Fibroblast of skin of scalp (primary cell): ENCODE measurements at places on chromosomes 2 and 18.

GRCh38 chr2:9336576-9337314 is 86.6 kb downstream of the ITGB1BP1 start:
- DNase-seq: peak; percentile 79

DNA sequence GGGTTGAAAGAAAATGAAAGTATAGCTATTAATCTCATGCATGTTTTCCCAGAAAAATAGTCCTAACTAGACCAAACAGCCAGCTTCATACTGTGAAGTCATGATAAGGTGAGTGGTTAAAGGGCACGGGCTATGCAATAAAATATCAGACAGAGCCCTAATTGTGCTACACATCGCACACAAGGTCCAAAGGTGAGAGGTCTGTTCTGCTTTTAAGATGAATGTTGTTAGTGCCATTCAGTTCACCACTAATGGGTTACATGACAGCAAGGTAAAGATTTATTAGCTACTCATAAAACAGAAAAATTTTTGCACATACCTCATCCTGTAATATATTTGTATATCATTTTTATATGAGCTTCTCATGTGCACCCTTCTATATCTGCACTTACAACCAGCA is 105.0 kb upstream of the STK17B start:
- no peak for DNase-seq

GRCh38 chr2:40371525-40372282 is 80.2 kb downstream of the SLC8A1 start:
- DNase-seq: peak; percentile 83

DNA sequence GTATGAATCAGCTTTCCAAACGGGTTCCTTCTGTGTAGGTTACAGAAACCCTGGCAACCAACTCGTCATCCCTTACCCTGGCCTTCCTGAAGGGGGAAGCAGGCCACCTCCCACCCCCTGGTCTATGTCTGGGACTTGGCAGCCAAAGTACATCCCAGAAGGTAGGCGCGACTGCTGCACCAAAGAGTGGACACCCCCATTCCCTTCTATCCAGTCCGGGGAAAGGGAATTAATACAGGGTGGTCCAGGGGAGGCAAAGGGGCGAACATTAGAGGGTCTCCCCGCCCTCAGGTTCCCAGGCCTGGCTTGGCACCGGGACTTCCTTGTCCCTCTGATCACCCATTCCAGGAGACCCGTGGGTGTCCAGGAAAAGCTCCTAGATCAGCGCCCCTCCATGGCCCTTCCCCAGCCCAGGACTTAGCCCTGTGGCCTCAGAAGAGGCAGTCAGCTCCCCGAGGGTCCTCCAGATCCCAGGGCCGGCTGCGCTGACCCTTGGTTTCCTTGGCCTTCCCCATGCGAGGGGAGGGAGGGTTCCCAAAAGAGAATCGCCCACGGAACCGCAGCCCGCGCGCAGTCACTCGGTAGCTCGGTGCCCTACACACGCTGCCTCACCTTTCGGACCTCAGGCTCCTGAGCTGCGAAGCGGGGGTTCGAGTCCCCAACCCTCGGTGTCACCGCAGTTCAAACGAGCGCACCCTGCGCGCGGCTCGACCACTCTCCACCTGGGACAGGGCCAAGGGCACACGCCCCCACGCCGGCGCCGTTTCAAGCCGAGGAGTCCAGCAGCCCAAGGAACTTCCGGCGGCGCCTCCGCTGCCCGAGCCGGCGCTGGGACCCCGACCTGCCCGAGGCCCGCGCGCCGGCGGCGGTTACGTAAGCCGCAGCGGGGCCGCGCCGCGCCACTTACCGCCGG is at the start of gene PER2:
TSS of gene PER2 (minus strand) at position 874 of the 913 bp plus-strand sequence. CDS start 10,674 bp downstream, outside the sequence.
- DNase-seq: peak; percentile 67

DNA sequence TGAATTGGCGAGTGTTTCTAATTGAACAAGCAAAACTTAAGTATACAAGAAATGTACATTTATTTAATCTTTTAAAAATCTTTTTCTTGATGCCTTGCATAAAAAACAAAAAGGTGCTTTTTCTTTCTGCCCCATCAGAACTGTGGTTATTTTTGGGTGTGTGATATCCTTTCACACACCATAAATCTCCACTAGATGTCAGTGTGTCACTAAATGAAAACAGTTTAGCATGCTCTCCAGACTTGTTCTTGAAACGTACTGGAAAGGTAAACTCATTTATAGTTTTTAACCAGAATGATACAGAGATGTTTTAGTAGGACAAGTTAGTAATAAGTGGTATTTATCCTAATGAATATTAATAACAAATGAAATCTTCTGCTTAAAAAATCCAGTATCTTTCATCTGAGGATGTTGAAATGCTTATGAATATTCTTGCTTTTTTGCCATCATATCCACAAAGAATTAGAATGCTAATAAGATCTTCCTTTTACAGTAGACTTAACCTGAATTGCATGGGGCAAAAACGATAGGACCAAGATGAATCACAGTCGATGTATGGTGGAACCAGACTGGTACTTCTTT is 96.8 kb downstream of the UBE2E3 start:
- DNase-seq: peak; percentile 60

GRCh38 chr2:174365571-174365970 is 30.0 kb upstream of the SCRN3 start:
- DNase-seq: peak; percentile 68

GRCh38 chr18:76953583-76954233 is 131.4 kb downstream of the ZNF236 start:
- no peak for DNase-seq

GRCh38 chr18:11666176-11666575 is 22.9 kb upstream of the GNAL start:
- no peak for DNase-seq

DNA sequence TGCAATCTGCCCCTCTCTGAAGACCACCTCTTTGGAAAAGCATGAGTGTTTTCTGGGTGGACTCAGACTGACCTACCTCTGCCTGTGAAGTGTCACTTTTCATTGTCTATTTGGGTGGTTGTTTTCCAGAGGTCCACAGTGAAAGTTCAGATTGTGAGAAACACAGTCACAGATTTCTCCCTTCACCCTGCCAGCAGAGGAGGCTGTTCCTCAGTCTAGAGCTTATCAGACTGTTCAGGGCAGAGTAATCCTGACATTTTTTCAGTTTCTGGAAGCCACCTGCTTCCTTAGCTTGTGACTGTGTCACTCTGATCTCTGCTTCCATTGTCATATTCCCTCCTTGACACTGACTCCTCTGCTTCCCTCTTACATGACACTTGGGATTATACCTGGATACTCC is 55.4 kb upstream of the RMP24 start:
- no peak for DNase-seq

DNA sequence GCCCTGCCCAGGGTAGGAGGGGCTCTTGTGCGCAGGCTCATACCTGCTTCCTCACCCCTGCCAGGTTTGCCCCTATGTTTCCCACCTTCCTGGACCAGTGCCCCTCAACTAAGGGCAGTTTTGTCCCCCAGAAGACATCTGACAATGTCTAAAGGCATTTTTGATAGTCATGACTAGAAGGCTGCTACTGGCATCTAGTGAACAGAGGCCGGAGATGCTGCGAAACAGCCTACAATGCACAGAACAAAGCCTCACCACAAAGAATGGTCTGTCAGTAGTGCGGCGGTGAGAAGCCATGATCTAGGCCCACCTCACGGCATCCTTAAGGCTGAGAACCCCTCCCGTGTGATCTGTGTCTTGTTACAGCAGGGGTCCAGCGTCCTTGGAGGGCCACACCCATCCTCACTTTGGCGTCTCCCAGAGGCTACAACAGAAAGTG is 96.0 kb downstream of the TMEM17 start:
- no peak for DNase-seq

DNA sequence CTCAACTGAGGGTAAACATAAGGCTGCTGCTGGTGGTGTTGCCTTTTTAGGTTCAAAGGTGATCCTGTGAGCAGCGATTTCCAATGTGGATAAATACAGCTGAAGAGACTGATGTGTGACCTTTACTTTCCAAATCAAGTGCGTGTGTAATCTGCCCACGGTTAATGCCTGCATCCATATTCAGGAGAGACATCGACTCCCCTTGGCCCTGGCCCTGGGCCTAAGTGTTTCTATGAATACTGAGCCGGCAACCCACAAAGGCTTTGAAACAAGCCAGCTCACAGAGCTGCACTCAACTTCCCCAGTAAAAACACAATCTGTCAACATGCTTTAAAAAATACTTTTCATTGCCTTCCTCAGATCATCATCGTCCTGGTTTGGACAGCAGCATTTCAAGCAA is 1026.6 kb downstream of the TMEM182 start:
- DNase-seq: no peak

- no peak for DNase-seq
These were observed 29.4 kb downstream of the CAPN13 start for GRCh38 chr2:30777661-30778505.

GRCh38 chr2:145652036-145652435 is 1132.1 kb upstream of the ZEB2 start:
- no peak for DNase-seq

DNA sequence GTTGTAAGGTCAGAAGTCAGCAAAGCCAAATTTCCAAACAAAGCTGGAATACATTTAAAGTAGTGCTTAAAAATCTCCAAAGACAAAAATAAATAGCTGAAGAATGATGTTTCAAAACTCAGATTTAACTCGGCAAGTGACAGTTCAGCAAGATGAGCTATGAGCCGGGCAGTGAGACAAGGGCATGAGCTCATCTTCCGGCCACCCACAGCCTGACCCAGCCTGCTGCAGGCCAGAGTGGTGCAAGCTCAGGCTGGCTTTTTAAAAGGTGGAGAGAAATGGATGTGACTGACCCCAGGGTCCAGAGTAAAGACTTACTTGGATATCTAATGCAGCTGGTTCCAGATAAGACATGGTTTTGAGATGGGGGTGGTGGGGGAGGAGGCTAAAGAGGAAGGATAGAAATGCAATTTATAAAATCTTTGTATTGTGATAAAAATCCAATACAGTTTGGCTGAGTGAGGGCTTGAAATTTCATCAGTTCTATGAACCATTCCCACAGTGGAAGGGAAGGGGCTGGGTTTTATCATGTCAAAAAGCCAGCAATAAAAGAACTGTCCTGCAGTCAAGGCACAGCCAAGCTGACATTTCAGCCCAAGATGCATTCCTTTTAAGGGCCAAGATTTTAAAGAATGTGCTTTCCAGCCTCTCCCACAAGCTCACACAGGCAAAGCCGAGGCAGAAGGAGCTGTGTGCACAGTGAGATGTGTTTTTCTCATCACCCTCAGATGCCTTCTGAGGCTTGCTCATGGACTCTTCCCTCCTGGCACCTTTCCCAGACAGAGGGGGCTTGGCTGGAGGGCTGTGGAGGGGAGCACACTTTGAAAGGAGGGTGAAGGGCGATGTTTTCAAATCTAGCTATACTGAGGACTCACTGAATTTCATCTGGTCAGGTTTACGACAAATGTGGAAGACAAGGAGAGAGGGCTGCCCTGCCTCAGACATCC is 97.9 kb upstream of the KLHL29 start:
- DNase-seq: peak; percentile 97

DNA sequence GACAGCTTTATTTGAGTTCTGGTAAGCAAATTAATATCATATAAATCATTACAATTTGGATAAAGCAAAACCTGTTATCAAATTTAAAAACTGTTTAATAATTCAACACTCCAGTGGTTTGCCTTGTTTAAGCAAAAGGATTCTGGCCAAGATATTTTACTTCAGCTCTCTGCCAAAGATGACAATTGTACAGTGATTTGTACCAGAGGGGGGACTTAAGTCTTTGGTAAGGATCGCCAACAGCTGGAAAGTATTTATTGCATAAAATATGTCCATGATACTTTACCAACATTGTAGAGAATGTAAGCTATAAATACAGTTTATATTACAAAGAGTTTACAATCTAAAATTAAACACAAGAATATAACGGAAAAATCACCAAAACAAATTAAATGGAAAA is 13.8 kb downstream of the PREPL start:
- peak; percentile 14 for DNase-seq

DNA sequence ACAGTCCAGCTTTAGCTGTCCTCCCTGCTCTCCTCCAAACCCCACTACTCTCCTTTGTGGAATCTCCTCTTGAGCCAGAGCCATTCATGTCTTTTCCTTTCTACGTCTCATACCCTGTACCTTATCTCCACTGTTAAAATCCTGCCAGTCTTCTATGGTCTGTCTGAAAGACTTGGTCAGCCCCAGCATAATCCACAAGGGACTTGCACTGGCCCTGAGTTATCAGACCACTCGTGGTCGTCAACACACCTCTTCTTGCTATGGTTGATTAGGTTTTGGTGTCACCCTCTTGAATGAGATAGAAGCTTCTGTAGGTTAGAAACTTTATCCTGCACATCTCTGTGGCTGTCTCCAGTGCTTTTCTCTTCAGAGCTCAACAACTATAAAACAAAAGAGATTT is 56.8 kb downstream of the MYO1B start:
- DNase-seq: no peak

DNA sequence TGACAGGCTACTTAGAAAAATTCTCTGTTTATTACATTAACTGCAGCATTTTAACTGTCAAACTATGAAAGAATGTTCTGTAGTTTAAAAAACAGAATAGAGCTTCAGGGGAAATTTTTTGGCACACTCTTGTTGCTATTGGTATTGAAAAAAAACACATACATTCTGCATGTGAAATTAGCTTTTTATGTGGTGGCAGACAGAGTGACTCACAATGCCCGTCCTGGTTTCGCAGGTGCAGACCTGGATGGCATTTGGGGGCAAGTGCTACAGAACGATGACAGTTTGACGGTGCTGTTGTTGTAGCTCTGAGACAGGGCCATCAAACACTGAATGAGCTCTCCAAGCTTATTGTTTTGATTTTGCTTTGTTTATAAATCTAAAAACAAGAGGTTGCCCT is 105.0 kb upstream of the MAP3K20 start:
- DNase-seq: no peak

DNA sequence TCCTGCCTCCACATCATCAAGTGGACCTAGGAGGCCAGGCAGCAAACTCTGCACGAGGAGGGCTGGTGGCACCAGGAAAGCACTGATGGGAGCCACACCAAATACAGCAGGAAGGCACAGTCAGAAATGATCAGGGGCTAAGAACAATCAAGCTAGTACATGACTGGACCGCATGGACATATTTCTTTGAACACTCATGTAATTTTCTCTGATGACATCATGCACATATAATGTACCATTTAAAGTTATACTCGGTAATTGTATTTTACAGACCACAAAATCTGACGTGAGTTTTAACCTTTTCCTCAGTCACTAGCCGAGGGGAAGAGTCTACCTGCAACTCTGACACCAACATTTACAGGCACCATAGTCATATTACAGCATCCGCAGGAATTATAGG is 76.7 kb downstream of the XDH start:
- peak; percentile 88 for DNase-seq

- no peak for DNase-seq
These were observed 245.5 kb upstream of the ZNF521 start for GRCh38 chr18:25597476-25597875.

DNA sequence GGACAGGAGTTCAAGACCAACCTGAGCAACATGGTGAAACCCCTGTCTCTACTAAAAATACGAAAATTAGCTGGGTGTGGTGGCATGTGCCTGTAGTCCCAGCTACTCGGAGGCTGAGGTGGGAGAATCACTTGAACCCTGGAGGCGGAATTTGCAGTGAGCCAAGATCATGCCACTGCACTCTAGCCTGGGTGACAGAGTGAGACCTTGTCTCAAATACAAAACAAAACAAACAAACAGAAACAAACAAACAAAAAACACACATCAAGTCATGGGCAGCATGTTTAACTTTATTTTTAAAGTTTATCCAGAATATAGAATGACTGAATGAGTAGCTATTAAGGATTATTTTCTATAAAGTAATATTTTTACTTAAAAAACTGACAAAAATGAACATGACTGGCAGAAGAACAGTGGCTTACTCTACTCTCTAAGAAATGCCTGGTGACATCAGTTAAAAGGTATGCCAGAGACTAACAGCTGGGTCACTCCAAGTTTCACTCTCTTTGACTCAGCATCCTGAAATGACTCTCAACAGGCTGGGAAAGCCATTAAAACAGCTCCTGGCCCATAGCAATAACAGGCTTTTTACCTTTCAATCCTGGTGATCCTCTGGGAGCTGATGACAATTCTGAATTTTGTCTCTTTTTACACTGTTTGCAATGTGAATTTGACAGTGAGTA is 281.6 kb upstream of the STON1 start:
- DNase-seq: peak; percentile 93
